ENCODE measurements at places on chromosomes 7 and 10.
A peak's percentile ranks its signal among the peaks of the same experiment; 100 is the strongest.

- DNase-seq = peak; percentile 94
Measured at GRCh38 chr10:32346134-32346550, 816 bp downstream of the EPC1 start.

DNA sequence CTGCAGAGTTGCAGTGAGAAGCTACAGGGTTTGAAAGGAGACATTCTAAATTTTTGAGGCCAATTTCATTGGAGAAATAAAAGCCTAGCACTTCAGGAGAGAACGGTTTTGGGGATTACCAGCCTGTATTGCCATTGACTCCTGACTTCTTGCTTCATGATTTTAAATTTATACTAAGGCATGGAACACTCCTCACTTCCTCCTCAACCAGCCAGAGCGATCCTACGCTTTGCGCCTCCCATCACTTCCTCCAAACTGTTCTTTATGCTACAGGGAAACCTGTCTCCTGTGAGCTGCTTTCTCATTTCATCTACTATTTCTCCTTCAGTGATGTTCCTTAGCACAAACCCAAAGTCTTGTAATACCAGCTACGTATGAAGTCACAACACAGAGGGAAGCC, 495.1 kb downstream of the SUGCT start:
- DNase-seq = no peak

DNA sequence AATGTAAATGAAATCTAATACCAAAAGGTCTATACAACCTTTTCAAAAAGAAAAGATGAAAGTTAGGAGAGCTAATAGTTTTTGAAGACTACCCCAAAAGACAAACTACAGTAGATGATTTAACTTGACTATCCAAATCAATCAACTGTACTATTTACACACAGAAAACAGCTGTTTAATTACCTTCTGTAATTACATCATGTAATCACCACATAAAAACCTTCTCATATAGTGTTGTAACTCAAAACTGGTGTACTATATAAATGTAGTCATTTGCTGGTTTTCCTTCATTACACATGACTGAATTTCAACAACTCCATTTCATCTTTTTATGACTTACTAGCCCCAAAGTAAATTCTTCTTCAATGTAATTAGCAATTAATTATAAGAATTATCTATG, 4.5 kb downstream of the RTKN2 start:
- no peak for DNase-seq

- no peak for DNase-seq
Measured at GRCh38 chr7:7178081-7178480, 4.3 kb upstream of the C1GALT1 start.

- DNase-seq = no peak
Measured at GRCh38 chr10:5981529-5981928, 4.2 kb upstream of the IL15RA start.

Data from stimulated activated CD4-positive, alpha-beta T cell treated with anti-CD3 and anti-CD28 coated beads, Interleukin-4, amount 100 ng/mL, for 4 hours (primary cell).